ENCODE measurements at places on chromosomes 1 and 21.

DNA sequence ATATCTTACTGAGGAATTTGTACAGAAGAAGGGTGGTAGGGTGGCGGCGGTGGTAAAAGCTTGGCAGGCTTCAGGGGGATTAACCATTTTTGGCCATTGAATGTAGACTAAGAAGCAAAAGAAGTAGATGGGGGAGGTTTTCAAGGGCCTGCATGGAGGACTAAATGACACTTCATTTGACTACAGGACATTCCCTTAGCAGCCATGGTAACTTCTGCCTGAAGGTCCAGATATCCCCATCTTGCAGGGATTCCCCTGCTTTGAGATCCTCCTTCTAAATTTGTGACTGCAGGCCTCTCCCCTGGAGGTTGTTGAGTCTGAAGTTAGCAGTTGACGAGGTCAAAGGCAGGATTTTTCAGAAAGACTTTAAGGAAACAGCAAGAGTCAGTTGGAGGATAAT lies 4.8 kb downstream of the VASH2 start:
- DNase-seq: no peak

- DNase-seq: no peak
Measured at GRCh38 chr1:118564961-118565703, 380.1 kb upstream of the SPAG17 start.

GRCh38 chr1:14482784-14483450 lies 115.6 kb upstream of the KAZN start:
- no peak for DNase-seq

GRCh38 chr1:114216431-114217173 lies 62.9 kb upstream of the SYT6 start:
- DNase-seq: no peak

DNA sequence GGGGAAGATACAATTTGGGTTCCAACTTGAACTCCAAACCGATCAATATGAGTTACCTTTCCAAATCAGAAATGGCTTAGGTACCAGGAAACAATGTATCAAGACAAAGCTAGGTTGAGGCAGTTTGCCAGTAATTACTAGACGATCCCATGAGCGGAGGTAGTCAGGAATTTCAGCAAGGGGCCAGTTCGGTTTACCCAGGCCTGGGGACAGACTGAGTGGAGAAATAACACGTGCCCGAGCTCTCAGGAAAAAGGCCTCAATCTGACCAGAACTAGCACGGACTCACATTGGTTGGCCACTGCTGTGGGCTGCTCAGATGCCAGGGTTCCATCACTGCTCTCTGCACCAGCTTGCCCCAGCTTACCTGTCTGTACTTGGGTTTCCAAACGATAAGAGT lies 15.3 kb downstream of the CLSTN1 start:
- DNase-seq: no peak

- no peak for DNase-seq
Measured at GRCh38 chr1:241828463-241829021, 19.5 kb upstream of the EXO1 start.

DNA sequence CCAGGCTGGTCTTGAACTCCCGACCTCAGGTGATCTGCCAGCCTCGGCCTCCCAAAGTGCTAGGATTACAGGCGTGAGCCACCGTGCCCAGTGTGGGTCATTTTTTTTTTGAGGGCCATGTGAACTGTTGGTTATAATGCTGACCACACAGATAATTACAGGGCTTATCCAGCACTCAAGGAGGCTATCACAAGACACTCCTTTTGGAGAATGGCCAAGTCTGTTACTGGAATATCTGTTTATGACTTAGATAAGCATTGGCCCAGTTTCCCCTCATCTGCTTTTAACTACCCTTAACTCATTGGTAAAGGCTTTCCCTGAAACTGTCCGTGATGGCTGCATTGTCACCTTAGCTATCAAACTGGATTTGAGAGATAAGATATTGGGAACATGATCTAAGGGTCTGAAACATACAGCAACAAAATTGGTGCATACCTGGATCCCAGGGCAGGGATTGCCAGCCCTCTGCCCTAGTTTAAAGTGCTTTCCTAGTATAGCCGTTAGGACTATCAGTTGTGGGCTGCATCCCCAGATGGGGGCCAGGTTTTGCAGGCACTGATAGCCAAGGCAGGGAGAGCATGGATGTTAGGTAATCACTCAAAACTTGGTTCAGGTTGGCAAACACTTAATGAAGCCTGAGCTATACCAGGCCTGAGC lies 15.6 kb downstream of the SZT2 start:
- no peak for DNase-seq

- DNase-seq: peak; percentile 77
Measured at GRCh38 chr1:153922076-153922971, 448 bp downstream of the GATAD2B start.

DNA sequence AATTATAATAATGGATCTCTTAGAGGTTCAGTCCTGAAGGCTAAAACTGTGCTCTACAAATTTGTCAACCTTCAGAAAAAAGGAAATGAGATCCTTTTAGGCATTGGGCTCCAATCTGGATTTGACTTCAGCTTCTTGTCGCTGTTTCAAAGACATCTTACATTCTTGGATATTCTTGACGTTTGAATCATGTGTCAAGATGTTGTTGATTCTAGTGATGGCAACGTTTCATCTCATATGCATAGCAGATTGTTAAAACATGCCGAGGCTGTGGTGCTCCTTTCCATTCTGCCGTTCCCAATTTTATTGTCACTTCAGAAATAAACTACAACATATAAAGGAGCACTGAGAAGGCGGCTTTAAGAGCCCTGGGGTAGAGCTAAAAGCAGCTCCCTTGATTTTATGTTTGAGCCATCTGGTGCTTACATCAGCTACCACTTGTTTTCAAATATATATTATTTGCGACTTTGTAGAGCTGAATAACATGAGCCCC lies 467.6 kb upstream of the ZRANB2 start:
- DNase-seq: no peak

DNA sequence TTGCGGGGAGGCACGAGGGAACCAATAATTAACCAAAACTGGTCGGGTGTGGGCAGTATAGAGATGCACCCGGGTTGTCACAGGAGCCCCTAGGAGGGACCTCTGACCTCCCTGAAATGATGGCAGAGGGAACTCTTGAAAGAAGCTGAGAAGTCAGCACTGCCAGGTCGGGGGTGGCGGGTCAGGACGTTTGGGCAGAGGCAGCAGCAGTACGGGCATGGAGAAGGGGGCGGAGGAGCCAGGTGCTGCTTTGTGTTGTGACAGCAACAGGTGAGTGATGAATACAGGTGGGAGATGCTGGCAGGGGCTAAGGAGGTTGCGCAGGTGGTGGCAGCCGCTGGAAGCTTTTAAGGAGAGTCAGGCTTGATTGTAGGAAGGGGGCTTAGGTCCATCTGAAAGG lies 11.7 kb downstream of the TNFRSF1B start:
- no peak for DNase-seq

Data from stimulated activated CD4-positive, alpha-beta T cell treated with anti-CD3 and anti-CD28 coated beads, Interleukin-1b, Interleukin-23, amount 100 ng/mL, for 48 hours (primary cell).